ENCODE measurements at places on chromosomes 1 and 21.

DNA sequence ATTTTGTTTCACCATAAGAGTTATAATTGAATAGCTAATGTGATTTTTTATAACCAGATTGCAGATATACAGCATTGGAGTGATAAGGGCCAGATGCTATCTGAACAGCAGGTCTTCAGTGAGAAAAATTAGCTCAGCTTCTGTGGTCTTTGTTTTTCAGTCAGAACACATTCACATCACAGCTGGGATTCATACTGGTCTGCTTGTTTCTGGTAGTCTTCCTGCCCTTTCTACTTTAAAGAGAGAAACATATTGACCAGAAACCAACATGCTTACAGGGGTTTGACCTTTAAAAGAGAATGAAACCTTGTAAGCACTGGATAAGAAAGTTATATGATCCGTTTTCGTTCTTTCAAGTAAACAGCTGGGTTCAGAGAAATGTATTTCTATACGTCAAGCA lies 213.7 kb upstream of the TMPRSS15 start:
- no peak for DNase-seq

- DNase-seq = no peak
Observed at GRCh38 chr1:48908606-48909005, 131.9 kb upstream of the BEND5 start.

GRCh38 chr1:92839442-92839841 lies 7.6 kb downstream of the RPL5 start:
- DNase-seq = no peak

DNA sequence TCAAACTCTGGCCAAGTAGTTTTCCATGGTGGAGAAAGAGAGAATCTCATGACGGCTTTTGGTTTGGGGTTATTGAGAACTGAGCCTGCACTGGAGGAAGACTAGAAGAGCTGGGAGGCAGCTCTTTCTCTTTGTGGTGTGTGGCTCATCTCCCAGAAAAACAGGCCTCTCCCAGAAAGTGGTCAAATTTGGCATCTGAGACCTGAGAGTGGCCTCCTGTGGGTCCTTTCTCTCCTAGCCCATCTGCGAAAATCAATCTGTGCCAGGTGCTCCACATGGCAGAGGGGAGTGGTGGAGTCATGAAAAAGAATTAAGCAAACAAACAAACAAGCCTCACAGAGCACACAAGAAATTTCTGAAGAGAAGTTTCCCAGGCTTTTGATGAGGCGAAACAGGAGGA lies 305.0 kb downstream of the ST6GALNAC3 start:
- no peak for DNase-seq

GRCh38 chr1:84361796-84362195 lies 36.5 kb upstream of the DNASE2B start:
- DNase-seq = no peak

- no peak for DNase-seq
Observed at GRCh38 chr1:185044387-185044786, 971 bp upstream of the RNF2 start.

DNA sequence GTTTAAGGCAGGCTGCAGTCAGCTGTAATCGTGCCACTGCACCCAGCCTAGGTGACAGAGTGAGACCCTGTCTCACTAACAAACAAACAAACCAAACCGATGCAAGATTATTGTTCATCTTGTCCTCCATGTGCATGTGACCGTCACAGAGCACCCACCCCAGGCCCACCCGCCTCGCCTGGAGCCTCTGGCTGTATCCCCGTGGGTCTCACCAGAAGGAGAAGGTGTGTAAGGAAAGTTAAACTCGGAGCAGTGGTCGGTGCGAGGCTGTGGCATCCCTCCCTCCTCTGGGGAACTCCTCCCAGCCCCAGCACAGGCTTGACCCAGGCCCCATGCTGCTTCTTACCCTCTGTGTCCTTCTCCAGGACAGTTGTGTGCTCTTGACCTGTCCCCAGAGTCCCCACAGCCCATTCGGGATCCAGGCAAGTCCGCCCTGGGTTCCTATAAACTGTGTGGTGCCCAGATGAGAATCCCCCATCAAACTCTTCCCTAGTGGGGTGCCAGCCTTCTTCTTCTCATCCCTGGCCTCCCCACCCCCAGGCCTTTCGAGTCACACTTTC lies 318.4 kb downstream of the AJAP1 start:
- DNase-seq = no peak

- no peak for DNase-seq
Observed at GRCh38 chr1:227134686-227135314, 183.5 kb downstream of the CDC42BPA start.

GRCh38 chr21:28133116-28133515 lies 859.6 kb downstream of the LTN1 start:
- DNase-seq = no peak

DNA sequence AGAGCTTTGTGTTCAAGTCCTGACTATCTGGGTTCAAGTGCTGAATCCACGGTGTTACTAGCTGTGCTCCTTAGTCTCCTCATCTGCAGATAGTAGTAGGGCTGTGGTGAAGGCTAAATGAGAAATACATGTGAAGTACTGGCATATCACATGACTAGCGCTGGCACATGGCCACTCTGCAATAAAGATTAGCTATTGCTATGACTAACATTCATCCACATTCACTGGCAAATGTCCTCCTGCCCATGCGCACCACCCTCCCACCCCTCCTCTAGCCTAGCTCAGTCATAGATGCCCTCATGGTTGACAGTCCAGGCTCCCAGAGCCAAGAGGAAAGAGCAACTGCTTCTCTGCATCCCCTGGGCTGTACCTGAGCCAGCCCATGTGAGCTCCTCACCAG lies 8.5 kb upstream of the COL8A2 start:
- DNase-seq = peak; percentile 81

DNA sequence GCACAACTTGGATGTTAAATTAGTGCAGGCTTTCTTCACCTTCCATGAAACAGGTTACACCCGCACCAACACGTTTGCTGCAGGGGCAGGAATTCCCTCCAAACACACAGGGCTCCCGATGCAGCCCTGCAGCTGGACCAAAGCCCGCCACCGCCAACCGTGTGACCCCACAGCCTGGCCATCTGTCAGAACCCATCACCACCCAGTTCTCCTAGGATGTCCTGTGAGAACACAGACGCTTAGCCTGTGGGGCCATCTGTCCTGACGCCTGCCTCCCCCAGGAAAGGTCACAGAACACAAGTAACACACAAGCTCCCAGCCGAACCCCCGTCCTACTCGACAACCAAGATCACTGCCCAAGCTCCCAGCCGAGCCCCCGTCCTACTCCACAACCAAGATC lies 108.1 kb downstream of the NPHP4 start:
- no peak for DNase-seq

DNA sequence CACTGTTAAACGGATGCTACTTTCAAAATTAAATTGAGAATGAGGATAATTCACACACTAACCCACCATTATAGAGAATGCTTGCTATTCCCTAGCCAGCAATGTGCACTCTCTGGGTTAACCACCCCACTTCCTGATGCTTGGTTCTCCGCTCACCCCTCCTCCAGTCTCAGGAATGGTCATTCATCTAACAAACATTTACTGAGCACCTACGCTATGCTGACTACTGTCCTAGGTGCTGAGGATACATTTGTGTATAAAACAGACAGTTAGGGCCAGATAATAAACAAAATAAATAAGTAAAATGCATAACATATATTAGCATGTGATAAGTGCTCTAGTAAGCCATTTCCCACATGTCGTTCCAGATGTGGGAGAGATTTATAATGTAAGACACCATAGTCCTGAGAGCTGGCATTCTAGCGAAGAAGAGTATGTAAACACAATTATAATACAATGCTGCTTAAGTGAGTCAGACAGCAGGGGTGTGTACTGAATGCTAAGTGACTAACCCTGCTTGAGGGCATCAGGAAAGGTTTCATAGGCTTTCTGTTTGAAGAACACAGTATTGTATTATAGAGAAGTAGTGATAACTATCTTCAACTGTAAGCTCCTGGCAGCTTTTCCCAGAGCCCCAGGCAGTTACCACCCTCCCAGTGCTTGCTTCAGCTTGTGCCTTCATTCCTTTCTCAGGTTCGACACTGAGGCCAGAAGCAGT lies 126.7 kb upstream of the CACHD1 start:
- DNase-seq = no peak

DNA sequence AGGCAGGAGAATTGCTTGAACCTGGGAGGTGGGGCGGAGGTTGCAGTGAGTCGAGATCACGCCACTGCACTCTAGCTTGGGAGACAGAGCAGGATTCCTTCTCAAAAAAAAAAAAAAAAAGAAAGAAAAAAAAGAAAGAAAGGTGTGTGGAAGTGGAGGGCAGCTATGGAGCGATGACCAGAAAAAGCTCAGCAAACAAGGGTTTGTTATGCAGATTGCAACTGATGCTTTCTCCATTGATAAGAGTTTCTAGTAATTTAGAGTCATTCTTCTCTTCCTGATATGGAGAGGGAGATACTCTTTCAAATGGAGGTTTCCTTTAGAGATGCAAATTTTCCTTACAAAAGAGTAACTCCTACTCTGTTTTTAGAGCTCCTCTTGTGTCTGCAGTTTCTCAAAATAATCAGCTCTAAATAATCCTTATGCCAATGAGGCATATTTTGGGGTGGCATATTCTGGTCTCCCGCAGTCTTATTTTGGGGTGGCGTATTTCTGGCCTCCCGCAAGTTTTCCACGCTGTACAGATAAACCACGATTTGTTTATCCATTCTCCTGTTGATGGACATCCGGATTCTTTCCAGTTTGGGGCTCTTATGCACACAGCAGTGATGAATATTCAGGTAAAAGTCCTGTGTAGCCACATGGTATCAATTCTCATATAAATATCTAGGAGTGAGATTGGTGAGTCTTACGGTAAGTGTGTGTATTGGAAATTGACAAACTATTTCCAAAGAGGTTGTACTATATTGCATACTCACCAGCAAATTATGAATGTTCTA lies 30.7 kb upstream of the RCC2 start:
- no peak for DNase-seq

- DNase-seq = peak; percentile 11
Observed at GRCh38 chr21:24076179-24076578, 1531.1 kb downstream of the MRPL39 start.

GRCh38 chr1:42963378-42964043 lies 4.8 kb upstream of the SLC2A1 start:
- DNase-seq = peak; percentile 98

All from hematopoietic multipotent progenitor cell treated with erythropoietin and hydrocortisone succinate and interleukin-3 and kit ligand, for 6 days (in vitro differentiated cells).